Activated CD4-positive, alpha-beta T cell treated with anti-CD3 and anti-CD28 coated beads for 36 hours (primary cell): ENCODE measurements at places on chromosomes 3 and 15. TPM values are rescaled to one million over a fixed set of nuclear protein-coding genes. Genes with fewer than 3 reads are reported as not detected.

DNA sequence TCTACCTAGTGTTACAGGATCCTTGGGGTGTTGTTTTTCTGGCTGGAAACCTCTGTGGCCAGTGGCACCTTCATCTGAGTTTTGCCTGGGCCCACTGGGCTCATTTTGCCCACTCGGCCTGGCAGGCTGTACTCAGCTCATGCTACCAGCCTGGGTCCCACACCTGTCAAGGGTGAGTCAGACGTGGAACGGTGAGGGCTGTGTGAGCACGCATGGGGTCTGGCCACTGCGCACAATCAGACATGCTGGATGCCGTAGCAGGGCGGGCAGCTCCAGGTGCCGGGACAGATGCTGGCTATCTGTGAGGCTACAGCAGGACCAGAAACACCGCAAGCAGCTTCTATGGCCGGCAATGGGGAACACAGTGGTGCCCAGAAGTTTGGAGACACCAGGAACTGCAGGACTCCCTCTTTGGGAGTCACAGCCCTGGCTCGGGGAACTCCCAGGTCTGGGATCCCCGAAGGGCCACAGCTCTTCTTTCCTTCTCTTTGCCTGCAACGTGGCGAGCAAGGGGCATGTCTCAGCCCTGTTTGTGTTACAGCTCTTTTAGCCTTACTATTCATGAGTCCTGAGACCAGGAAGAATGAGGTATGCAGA, 35.9 kb upstream of the DNAJC13 start:
- no peak for DNase-seq

DNA sequence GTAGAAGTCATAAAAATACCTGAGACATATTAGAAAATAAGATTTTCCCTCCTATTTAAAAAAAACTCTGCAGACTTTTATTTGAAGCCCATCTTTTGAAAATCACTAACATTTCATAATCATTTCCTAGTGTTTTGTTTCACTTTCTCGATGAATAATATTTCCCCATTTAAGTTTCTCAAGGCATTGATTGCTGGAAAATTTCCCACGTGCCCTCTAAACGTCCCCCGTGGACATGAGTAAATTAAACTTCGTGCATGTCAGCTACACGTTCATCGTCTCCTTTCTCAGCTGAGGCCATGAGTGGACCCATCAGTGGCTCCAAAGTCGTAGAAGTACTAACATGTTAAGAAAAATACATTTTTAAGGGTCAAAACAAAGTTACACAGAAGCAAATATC, 2.0 kb upstream of the TM2D3 start:
- no peak for DNase-seq

GRCh38 chr3:160956785-160957184, 148.4 kb downstream of the B3GALNT1 start:
- DNase-seq: no peak

GRCh38 chr3:120730576-120731542, 11.5 kb downstream of the RABL3 start:
- no peak for DNase-seq

DNA sequence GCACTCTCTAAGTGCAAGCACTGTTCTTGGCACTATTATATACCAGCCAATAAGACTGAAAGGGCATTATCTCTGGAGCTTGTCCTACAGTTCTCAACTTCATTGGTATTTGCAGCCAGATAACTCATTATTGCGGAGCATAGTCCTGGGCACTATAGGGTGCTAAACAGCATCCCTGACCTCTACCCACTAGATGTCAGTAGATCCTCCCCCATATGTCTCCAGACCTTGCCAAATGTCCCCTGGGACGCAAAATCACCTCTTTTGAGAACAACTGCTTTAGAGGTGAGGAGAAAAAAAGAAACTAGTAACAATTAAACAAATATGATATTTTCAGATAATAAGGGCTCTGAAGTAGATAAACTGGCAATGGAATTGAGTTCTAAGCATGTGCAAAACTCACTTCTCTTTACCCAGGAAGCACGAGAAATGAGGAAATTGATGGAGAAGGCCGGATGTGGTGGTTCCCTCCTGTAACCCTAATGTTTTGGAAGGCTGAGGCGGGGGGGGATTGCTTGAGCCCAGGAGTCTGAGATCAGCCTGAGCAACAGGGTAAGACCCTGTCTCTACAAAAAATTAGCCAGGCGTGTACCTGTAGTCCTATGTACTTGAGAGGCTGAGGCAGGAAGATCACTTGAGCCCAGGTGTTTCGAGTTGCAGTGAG, 61.4 kb downstream of the FRMD4B start:
- peak; percentile 15 for DNase-seq

GRCh38 chr3:34185301-34185700, 386.9 kb downstream of the PDCD6IP start:
- no peak for DNase-seq

DNA sequence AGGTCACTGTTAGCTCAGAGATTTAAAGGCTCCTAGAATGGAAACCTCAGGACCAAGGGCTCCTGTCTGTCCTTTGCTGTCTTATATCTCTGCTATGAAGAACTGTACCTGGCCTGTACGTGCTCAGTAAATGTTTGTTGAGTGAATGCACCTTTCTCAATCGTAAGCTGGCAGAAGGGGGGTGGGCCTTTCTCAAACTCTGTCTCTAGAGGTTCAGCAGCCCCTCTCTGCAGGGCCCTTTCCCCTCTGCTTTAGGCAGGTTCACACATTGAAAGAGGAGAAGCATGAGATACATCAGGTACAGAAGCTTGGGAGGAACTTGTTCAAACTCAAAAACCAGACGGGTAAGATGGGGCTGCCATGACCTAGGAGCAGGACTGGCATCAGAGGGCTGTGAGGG, 155.6 kb downstream of the GOLGA6L4 start:
- no peak for DNase-seq

DNA sequence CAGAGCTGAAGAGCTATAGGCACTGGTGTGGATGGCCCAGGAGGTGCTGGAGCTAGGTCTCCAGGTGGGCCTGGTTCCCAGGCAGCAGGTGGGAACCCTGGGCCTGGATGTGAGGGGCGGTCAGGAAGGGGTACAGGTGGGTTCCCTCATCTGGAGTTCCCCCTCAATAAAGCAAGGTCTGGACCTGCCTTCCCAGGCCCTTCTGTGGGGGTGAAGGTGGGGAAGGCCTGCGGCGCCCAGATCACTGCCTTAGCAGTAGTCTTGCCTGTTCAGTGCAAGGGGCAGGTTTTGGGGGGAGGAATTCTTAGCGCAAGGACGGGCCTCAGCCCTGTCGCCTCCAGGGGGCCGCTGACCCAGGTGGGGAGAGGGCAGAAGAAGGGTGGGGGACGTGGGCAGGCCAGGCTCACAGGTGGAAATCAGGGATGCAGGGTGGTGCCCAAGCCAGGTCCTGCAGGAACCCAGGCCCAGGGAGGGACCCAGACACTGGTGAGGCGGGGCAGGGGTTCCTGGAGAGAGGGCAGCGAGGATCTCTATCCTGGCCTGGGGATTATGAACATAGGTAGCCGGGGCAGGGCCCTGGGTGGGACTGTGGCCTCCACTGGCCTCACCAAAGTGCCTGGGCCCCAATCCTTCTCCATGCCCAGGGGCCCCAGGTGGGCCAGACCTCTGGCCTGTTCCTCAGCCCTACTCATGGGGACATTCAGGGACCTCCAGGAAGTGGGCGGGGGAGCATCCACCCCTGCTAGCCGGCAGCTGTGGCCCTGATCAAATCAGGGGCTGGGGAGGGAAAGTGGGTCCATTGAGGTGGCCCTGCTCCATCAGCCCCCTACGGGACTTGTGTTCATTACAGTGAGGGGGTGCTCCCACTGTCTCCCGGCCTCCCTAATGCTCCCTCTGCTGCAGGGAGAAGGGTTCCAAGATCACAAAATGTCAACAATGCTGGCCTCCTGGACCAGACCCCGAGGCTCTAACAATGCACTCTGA, 25.3 kb downstream of the HDAC11 start:
- DNase-seq: no peak

GRCh38 chr15:50907601-50908208, 778 bp upstream of the AP4E1 start:
- DNase-seq: peak; percentile 73

DNA sequence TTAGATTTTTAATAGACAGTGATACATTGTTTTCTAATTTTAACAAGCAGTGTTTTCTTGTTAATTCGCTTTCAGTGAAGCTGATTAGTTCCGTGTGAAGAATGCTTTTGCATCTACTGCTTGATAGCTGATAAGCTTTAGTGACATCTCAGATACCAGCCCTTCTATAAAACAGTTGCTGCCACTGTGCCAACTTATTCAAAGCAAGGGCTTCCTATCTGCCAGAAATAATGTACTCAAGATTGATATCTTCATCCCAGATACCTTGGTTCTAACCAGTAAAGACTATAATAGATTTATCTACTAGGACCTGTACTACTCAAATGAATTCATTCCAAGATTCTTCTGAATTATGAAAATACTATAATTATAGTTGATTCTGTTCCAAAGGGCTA, 30.4 kb downstream of the RARB start:
- no peak for DNase-seq

DNA sequence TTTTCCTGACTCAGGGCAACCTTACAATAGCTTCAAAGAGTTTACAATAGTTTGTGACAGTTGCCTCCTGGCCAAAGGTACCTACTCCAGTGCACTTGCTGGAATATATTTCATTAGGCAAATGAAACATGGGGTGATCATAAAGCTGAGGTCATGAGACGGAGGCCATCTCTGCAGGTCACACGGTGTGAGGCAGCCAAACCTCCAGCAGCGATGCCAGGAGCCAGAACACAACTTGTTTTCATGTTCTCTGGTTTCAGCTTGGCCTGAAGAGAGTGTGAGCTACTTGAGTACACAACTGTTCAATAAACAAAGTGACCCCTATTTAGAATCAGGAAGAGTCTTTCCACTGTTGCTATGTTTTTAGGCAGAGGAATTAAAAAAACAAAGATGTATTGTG, 42.7 kb upstream of the PYGO1 start:
- no peak for DNase-seq

GRCh38 chr3:8113626-8114025, 388.0 kb upstream of the LMCD1 start:
- no peak for DNase-seq

- DNase-seq: no peak
Observed at GRCh38 chr15:70154718-70155347, 57.1 kb upstream of the TLE3 start.

GRCh38 chr3:21645121-21645897, 105.7 kb downstream of the ZNF385D start:
- no peak for DNase-seq

- DNase-seq: no peak
Observed at GRCh38 chr15:58472221-58472620, 40.4 kb downstream of the LIPC start.

- DNase-seq: no peak
Observed at GRCh38 chr3:61858054-61858453, 296.7 kb downstream of the PTPRG start.

GOLGA6B gene
- total RNA-seq: not detected

CGNL1 gene
- total RNA-seq: not detected

MTFMT gene
- 19.0 TPM for total RNA-seq

MYLK gene
- total RNA-seq: 0.07 TPM

KCNMB2 gene
- not detected for total RNA-seq

LOXL1 gene
- 2.5 TPM for total RNA-seq

ACSBG1 gene
- total RNA-seq: not detected

CTDSPL gene
- total RNA-seq: 3.9 TPM

WDR93 gene
- total RNA-seq: not detected

SNX4 gene
- 36.3 TPM for total RNA-seq

WDR76 gene
- 95.2 TPM for total RNA-seq

IQCF5 gene
- not detected for total RNA-seq
